Renal pelvis (tissue), 12 donors: ENCODE measurements at places on chromosomes 12 and 14. TPM values are rescaled to one million over a fixed set of nuclear protein-coding genes. Genes with fewer than 3 reads are reported as not detected.

Gene ESRRB
- polyA plus RNA-seq, result 6.6 TPM

Gene TIGAR
- polyA plus RNA-seq, result 5.7 TPM

Gene SAMD15
- polyA plus RNA-seq, result 8.0 TPM

Gene B4GALNT1
- 0.94 TPM for polyA plus RNA-seq

Gene LRP1-AS
- not detected for polyA plus RNA-seq

Gene CD163L1
- polyA plus RNA-seq, result 2.3 TPM

Gene HIGD1C
- polyA plus RNA-seq, result not detected

Gene DEPDC4
- 5.4 TPM for polyA plus RNA-seq

Gene MYH6
- 0.07 TPM for polyA plus RNA-seq

Gene IL26
- not detected for polyA plus RNA-seq

Gene KRT71
- not detected for polyA plus RNA-seq
